ENCODE measurements at places on chromosomes 2 and 18.

GRCh38 chr18:78448106-78448505, 531.5 kb upstream of the SALL3 start:
- DNase-seq: no peak

GRCh38 chr18:26804519-26804918, 61.0 kb downstream of the AQP4 start:
- no peak for DNase-seq

DNA sequence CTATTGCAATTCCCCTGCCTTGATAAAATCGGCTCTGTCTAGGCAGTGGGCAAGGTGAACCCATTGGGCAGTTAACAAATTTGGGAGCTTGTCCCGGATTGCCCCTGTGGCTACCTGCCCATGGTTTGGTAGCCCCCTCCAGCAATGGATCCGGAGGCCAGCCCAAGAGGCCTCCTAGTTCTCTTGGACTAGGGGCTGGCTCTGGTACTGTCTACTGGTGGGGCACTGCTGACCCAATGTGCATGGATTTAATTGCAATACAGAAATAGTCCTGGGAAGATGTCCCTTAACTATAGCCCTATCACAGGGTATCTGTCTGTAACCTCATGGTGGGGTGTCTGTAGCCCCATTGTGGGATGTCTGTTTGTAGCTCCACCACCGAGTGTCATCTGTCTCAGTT, 37.5 kb upstream of the SH3RF3 start:
- DNase-seq: no peak

GRCh38 chr18:26875040-26875654, 9.6 kb upstream of the AQP4 start:
- no peak for DNase-seq

GRCh38 chr2:64274399-64275173, 130.4 kb upstream of the PELI1 start:
- DNase-seq: no peak

GRCh38 chr18:26813043-26813442, 52.5 kb downstream of the AQP4 start:
- no peak for DNase-seq

- no peak for DNase-seq
These were observed 74.1 kb downstream of the ATP8B1 start for GRCh38 chr18:57728941-57729511.

DNA sequence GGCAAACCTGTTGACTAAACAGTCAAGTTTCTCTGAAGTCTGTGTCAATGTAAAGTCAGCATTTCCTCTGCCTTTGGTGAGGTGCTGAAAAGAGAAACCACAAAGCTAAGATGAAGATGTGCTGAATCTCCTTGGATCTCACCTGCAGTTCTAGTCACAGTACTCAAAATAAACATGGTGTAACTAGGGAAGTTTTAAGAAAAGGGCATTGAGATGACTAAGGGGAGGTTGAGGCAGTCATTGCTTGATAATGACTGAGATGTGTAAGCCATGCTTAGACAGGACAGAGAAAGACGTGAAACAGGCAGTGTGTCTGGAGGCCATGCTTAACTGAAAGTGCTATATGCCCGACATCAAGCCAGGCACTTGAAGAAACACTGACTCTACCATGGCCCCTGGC, 1010.0 kb upstream of the CELF4 start:
- DNase-seq: no peak

- no peak for DNase-seq
These were observed 137.4 kb upstream of the DLX2 start for GRCh38 chr2:172239944-172240590.

- DNase-seq: no peak
These were observed 7.8 kb downstream of the ANTXR1 start for GRCh38 chr2:69020496-69021426.

GRCh38 chr2:136510244-136510643, 255.1 kb upstream of the THSD7B start:
- no peak for DNase-seq

Measured in adipocyte (in vitro differentiated cells).